ENCODE measurements at places on chromosomes 2 and 18.
A peak's percentile ranks its signal among the peaks of the same experiment; 100 is the strongest.

- no peak for DNase-seq
These were observed 15.8 kb downstream of the SNED1 start for GRCh38 chr2:241014224-241014623.

DNA sequence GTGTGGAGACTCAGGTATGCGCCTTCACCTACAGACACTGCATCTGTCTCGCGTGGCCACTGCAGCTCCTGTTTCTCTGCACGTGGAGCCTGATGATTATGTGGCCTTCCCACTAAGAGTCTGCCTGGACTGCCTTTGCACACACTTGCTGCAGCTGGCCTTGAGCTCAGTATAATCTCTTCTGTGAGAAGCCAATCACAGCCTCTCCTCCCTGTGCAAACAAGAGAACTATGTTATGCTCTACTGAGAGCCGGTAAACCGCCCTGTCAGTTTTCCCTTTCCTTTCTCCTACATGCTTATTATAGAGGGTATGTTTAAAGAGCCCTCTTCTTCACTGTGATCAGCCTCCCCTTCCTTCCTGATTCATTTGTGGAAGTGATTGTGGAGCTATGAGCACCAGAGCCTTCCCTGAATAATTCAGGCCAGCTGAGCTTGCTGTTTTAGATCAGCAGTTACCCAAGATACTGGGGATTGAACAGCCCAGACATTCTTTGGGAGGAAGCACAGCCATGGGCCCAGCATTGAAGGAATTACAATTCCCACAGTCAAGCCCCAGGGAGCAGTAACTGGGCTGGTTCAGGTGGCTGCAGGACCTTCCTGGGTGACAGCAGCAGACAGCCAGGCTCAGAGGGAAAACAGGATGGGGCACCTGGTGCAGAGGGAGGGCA, 3.7 kb upstream of the TGFA start:
- DNase-seq, result no peak

- no peak for DNase-seq
These were observed 32.5 kb downstream of the HPCAL1 start for GRCh38 chr2:10335046-10335840.

GRCh38 chr2:75261923-75262322, 62.6 kb upstream of the TACR1 start:
- no peak for DNase-seq

- DNase-seq, result no peak
These were observed 39.6 kb upstream of the EPC2 start for GRCh38 chr2:148604927-148605326.

DNA sequence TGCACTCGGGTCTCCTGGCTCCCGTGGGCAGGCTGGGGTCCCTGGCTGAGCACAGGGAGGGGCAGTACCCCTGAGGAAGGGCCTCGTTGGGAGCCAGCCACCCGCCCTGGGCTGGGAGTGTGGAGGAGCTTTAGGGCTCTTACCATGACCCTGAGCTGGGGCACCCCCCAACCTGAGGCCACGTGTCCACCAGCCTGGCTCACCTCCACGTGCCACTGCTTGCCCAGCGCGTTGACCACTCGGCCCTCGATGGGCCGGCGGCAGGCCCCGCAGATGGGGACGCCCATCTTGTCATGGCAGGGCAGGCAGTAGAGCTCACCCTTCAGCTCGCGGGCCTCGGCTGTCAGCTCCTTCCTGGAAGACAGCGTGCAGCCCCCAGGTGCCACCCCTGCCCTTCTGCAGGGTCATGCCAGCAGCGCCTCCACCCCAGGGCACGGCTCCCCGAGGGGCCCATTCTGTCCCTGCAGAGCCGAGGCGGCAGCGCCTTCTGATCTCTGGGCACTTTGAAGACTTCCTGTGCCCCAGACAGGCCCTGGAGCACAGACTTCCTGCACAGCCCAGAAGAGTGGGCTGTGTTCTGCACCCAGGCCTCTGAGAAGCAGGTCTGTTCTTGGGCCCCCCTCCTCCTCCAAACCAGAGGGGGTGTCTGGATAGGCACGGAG, 4.0 kb upstream of the GPR17 start:
- DNase-seq, result no peak

DNA sequence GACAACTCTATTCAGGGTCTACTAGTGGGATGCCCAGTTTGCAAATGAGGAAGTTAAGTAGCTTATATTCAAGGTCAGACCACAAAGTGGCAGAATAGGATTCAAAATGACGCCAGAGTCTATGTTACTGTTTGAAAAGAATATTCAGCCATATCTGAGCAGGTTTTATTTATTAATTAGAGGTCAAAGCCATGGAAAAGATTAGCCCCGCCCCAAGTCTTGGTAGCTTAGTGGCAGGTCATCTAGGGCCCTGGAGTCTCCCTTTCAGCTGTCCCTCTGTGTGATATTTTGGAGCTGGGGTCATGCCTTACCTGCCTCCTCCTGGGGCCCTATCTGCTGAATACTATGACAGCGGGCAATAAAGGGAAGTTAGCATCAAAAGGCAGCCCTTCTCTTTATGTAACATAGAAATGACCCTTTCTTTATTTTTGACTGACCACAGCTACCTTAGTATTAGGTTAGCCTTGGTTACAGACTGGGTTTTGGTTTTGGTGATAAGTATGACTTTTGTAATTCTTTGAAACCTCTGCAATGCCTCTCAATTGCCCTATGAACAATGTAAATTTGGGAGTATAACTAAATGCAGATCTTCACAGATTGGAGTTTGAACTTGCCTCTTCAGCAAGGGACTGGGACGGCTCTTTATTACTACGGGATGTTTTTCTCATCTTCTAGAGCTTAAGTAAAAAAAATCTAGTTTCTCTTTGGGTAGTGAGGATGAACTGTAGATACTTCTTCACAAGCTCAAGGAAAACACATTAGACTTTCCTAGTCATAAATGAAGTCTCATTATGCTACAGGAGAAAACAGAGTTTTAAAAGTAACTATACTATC, 153.0 kb upstream of the ITGA4 start:
- DNase-seq, result no peak

DNA sequence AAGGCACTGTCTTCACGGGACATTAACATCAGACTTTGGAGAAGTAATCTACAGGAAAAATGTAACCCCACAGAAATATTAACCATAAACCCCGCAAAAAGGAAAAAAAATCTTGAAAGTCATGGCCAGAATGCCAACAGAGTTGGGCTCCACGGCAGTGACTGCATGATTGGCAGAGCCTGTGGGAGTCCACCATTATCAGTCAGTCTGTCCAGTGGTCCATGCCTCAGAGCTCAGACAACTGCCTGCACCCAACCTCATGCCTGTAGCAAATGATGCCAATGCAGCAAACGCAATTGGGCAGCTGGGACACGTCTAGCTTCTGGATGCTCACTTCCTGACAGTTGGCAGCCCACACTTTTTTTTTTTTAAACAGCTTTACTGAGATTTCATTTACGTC, 5.1 kb upstream of the PPIG start:
- no peak for DNase-seq

- no peak for DNase-seq
These were observed 24.5 kb downstream of the IRS1 start for GRCh38 chr2:226775032-226775509.

DNA sequence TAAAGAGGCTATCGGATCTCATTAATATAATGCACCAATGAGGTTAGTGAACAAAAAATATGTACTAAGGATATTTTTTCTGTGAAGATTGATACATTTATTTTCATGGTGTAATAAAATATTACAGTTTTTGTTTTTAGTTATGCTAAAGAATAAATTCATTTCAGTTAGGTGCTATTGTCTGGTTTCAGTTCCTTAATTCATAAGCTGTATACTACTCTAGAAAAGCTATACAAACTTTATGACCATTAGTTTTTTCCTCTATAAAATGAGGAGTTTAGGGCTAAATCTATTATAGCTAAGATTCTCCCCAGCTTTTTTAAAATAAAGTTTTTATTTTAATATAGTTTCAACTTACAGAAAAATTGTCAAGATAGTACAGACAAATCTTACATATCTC, 1311.7 kb upstream of the NXPH2 start:
- no peak for DNase-seq

GRCh38 chr2:28445448-28446258, 50.2 kb upstream of the PLB1 start:
- no peak for DNase-seq

DNA sequence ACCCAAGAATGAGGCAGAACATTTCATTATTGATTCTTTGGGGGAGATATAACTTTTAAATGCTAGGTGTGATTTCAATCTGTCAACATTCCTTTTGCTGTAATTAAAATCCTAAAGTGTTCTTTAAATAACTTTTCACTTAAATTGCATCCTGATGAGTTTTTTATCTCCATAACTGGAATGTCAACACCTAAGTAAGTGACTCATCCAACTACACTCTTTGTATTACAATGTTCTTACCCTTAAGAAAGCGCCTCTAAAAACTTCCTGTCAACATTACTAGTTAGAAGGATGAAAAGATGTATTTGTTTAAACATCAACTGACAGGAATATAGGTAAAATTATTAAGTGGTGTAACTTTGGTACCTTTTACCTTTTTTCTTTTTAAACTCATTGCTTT, 1657.0 kb downstream of the LRP1B start:
- no peak for DNase-seq

GRCh38 chr2:238202326-238203093, 985 bp downstream of the ILKAP start:
- DNase-seq, result no peak

- DNase-seq, result no peak
These were observed 219.4 kb downstream of the MREG start for GRCh38 chr2:215793747-215794595.

GRCh38 chr2:140627136-140627535, 1503.7 kb downstream of the LRP1B start:
- no peak for DNase-seq

DNA sequence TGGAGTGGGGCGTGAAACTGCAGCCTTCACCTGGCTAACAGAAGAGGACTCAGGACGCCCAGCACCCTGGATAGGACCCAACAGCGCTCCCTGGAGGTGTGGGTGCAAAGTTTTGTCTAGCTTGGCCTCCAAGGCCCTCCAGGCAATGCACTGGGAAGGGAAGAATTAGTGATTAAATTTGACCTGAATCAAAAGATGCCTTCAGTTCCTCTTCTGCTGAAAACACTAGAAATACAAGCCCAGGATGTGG, 779 bp upstream of the TRIB2 start:
- peak; percentile 12 for DNase-seq

- no peak for DNase-seq
These were observed 5.4 kb upstream of the KCNJ13 start for GRCh38 chr2:232781765-232782164.

DNA sequence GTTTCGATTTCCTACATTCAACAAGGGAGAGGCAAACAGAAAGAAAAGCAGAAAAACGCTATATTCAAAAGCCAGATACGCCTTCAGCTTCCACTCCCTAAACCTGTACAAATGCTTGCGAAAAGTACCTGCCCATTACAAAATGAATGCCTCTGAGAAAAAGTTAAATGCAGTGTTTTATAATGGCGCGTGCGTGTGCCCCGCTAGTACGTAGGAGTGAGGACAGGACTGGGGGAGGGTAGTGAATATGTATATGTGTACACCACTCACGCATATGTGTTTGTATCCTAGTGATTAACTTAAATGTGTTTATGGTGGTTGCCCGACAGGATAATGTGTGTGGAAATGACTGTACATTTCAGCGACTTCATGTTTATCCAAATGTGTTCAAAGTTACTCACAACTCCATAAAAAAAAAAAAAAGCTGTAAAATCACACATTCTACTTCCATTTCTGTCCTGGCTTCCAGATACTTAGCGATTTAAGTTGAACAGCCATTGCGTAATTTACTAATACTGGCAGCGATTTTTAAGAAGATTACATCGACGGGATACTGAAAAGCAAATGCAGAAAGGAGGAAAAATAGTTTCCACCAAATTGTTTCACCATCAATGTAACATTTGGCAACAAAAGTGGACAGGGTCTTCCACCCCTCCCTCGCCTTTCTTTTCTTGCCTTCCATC, 1.3 kb downstream of the NEUROD1 start:
- DNase-seq, result no peak

- DNase-seq, result no peak
These were observed 99.1 kb upstream of the NEUROD1 start for GRCh38 chr2:181779288-181780021.

DNA sequence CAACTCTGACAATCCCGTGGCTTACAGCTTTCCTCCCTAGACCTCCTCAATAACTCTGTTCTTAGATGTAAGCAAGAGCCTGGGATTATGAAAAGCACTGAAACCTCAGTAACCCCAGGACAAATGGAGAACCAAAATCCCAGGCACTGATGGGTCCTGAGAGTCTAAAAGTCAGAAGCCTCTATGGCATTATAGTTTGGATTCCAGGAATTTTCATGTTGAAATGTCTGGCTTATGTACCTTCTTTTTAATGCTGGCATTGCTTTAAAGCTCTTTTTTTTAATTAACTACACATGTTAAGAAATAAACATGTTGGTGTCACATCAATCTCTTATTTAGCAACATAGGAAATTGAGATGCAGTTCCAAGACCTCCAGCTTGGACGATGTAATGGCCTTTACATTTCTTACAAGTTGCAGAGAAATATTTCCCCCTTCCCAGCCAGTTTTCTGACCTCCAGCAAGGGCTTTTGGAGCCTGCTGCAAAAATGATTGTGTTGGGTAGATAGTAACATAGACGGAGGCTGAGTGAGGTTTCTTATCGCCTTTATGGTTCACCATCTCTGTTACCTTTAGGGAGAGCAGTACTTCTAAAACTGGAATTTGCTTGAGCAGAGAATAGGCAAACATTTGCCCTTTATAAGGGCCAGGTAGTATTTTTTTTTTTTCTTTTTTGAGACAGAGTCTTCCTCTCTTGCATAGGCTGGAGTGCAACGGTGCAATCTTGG, 84.8 kb upstream of the RASGRP3 start:
- DNase-seq, result no peak

DNA sequence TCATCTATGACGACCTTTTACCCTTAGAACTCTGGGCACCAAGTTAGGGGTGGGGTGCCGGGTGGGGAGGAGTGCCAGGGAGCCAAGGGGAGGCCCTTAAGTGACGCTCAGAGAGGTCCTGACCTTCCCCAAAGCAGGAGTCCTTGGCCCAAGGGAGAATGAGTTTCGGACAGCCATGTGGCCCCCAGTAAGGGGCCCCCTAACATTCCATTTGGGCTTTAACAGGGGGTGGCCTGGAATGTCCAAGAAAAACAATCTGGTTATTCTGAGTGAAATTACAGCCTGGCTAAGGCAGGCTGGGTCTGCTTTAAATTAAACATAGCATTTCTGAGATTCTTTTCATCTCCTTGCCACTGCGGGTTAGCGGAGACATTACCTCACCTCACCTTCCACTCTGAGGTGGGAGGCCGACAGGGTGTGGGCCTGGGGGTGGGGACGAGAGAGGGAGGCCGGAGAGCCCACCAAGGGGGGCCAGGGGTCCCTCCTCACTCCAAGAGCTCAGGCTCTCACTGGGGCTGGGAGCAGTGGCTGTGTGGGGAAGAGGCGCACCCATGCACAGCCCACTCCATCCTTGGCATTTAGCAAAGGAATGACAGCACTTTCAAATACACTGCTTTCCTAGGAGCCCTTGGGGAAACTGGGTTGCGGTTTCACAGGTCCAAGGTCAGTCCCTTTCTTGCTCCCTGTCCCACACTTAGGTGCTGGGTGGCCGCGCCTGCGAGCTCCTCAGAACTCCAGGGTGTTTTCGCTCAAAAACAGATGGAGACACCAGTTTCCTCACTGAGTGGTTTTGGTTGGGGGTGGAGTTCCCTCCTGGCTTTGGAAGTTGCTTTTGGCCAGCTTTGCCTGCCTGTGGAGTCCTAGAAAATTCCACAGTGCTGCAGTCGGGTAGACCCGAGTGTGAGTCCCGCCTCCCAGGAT, 107.4 kb downstream of the POLR1A start:
- peak; percentile 21 for DNase-seq

- DNase-seq, result no peak
These were observed 147.3 kb upstream of the SPRED2 start for GRCh38 chr2:65579506-65580235.

- DNase-seq, result no peak
These were observed 258.1 kb downstream of the CTNNA2 start for GRCh38 chr2:79770926-79771325.

- DNase-seq, result no peak
These were observed 264.4 kb upstream of the FIGN start for GRCh38 chr2:164000176-164000575.
